ENCODE measurements at places on chromosomes 2 and 18.
A peak's percentile ranks its signal among the peaks of the same experiment; 100 is the strongest.

GRCh38 chr2:69034845-69035244, 21.9 kb downstream of the ANTXR1 start:
- DNase-seq: no peak

DNA sequence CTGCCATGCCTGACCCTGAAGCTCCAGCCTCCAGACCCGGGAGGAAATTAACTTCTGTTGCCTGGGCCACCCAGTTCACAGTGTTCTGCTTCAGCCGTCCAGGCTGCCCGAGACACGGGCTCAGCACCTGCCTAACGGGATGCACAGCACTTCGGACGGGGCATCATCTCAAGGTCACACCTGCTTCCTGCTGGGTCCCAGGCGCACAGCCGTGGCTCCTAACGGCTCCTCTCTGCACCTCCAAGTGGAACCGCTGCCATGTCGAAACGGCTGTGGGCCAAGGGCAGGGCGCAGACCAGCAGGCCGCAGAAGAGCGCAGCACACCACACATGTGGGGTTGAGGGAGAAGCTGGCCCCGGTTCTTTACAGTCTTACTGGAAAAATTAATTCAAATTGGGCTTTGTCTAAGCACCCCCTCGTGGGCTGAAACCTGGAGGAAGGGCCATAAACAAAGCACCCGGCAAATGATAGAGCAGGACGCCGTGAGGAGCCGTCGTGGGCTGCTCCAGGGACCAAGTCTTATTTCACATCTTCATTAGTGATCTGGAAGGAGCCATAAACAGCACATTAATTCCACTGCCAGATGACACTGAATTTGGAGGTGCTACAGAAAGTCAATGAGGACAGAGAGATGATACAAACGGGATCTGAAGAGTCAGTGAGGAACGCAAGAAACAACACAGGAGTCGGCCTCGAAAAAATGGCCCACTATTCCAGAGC, 59.6 kb downstream of the EIPR1 start:
- no peak for DNase-seq

DNA sequence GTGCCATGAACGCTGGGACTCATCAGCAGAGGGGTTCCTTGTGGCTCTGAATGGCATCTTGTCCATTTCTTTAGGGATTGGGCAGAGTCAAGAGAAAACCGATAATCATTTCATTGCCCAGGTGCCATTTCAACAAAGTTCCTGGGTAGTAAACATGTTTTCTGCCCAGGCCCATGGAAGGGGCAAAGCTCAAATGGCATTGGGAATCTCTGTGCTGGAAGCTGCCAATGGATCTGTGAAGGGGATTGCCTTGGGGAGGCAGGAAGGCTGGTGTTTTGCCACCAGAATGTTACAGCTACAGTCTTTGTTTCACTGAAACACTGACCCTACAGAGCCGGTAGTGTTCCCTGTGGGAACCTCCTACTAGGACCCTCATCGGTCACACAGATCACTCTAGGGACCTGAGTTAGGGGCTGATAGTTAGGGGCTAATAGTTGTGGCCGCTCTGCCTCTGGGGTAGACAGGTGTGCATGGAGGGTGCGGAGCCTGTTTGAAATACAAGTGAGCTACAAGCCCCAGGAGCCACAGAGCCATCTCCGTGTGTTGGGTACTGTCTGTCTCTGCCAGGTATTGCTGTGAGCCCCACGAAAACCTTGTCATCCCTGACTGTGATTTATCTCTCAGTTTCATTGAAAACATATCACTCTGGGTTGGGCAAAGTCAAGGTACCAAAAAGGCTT, 224.4 kb upstream of the COPS8 start:
- DNase-seq: no peak

DNA sequence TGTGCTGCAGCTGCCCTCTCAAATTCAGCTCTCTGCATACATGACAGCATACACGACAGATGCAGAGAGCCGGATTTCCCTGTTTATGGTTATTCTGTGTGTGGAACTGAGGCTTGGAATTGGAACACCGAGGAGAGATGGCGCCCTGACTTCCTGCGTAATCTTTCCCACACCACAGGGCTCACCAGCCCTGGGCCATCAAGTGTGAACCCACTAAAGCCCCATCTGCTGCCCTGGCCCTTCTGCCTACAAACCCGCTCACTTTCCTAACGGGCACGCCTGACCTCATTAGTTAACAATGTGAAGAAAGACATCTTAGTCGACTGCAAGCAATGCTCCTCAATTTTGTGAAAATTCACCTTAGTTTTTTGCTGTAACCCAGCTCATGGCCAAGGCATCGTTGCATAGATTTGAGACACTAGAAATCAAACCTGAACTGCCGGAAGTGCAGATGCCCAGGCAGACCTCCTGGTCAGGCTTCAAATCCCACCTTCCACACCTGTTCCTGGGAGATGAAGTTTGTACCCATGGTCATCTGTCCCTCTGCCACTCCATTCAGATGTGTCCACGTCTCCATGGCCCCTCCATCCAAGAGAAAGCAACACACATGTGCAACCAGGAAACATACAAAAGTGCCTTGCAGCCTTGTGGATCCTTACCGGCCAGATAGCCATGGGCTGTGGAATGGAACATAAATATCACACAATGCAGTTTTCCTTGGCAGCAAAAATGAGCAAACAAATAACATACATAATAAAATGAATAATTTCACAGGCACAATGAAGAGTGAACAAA, 5.0 kb upstream of the CIDEA start:
- DNase-seq: no peak

DNA sequence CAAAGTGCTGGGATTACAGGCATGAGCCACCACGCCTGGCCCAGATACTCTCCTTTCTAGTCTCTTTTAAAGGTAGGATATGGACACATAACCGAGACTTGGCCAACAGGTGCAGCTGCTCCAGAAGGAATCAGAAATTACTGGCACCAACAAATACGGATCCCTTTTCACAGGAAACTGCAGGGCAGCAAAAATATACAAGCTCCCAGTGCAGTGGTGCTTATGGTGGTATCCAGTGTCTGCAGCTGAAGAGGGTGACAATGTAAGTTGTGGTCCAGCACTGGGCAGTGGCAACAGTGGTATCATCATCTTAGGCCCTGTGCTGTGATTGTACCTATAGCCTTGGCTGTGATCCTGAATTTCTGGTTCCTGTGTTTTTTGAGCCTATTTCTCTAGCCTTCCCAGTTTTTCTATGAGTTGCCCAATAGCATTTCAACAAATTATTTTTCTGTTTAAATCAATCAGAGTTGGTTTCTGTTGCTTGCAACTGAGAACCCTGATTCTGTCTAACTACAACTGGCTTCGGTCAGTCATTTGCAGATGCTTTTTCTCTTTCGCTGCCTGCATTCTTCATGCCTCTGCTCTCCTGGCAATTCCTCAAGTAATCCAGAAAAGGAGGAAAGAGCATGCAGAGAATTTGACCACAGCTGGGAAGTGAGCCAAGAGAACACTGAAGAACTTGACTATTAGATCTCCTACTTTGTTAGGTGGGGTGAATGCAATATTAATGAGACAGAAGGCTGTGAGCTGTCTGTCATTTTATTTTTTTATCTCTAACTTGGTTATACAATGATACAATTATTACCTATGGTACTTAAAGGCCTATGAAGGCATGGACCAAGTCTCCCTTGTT, 30.8 kb upstream of the EML4 start:
- DNase-seq: peak; percentile 91

DNA sequence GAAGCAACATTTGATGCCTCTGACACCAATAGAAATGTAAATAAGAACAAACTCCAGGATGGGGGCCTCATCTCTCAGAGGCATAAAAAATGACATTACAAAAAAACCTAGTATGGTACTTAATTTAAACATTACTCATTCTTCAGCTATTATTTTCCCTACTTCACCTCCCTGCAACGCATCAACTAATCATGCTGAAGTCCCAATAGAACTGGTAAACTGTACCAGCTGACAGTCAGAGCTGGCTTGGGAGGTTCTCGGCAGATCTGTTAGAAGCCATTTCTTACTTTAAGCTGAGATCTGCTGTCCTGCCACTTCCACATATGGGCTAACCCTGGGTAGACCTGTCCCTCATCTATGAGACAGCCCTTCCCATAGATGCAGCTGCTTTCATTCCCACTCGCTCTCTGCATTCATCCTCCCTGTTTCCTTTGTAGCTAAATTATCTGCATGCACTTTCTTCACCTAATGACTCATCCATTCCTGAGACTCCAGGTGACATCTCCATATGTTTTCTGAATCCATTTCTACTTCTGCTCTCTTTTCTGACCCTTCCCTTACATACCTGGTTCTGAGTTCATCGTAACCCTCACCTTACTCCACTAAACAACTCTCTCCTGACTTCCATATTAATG, 108.1 kb downstream of the AOX1 start:
- no peak for DNase-seq
